MM.1S (cell line): ENCODE measurements at places on chromosomes 5 and 9.

GRCh38 chr9:131191857-131192256 lies 66.5 kb downstream of the NUP214 start:
- DNase-seq, result no peak

GRCh38 chr5:35133186-35133585 lies 85.4 kb upstream of the AGXT2 start:
- DNase-seq, result no peak

DNA sequence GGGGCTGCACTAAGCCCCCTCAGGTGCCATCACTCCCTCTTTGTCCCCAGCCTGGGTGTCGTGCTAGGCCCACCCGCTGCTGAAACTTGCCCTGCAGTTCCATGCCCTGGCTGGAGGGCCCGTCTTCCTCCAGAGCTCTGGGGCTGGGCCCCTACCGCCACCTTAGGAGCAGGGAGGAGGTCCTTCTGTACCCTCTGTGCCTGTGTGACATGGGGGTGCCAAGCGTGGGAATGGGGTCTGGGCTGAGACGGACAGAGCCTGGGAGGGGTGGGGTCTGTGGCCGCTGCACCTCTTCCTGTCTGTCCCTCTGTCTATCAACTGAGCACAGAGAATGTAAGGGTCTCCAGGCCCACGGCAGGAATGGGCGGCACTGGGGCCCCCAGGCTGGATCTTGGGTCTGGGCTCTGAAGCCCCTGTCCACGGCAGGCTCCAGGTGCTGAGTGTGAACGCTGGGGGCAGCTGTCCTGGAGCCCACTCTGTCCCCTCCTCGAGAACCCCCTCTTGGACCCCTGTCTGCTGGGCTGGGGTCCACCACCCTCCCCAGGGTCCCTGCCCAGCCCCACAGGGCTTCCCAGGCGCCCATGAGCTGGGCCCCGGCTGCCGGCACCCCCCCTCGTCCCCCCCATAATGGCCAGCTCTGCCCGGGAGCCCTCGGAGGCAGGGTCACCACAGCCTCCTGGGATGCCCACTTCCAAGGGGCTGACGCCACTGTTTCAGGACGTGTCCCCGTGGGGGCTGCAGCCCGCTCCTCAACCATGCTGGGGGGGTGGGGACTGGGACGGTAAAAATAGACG lies 15.8 kb upstream of the NRARP start:
- DNase-seq, result no peak

- DNase-seq, result no peak
Measured at GRCh38 chr9:82890401-82890800, 172.5 kb downstream of the RASEF start.

GRCh38 chr9:124812441-124812876 lies 35.5 kb downstream of the OLFML2A start:
- DNase-seq, result no peak

DNA sequence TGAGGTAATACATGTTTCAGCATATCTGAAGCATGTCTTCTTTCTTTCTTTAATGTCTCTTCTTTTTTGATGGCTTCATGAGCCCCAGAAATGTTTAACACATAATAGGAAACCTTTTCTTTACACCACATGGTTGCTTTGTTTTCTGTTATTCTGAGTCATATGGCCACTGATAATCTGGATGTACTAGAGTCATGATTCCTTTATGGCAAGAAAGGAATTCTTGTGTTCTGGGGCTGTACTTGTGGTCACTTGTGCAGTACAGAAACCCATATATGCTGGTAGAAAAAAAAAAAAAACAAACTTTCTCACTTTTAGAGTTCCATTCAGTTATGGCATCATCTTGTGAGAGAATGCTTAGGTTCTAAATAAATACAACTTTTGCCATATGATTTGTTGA lies 1669.3 kb upstream of the CDH9 start:
- DNase-seq, result no peak

DNA sequence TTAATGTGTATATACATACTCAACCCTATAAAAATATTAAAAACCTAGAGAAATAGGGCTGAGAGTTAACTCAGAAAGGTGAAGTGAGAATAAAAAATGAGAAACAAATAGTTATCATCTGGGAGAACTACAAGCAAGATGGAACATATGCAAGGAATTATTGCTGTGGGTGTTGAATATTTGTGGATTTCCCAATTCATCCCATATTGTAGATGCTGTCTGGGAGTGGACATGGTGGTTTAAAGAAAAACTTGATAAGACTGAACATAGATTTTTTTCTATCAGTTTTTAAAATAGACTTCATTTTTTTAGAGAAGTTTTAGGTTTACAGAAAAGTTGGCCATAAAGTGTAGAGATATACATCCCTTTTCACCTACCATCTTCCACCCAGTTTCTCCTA lies 263.5 kb downstream of the SPATA31D1 start:
- no peak for DNase-seq

DNA sequence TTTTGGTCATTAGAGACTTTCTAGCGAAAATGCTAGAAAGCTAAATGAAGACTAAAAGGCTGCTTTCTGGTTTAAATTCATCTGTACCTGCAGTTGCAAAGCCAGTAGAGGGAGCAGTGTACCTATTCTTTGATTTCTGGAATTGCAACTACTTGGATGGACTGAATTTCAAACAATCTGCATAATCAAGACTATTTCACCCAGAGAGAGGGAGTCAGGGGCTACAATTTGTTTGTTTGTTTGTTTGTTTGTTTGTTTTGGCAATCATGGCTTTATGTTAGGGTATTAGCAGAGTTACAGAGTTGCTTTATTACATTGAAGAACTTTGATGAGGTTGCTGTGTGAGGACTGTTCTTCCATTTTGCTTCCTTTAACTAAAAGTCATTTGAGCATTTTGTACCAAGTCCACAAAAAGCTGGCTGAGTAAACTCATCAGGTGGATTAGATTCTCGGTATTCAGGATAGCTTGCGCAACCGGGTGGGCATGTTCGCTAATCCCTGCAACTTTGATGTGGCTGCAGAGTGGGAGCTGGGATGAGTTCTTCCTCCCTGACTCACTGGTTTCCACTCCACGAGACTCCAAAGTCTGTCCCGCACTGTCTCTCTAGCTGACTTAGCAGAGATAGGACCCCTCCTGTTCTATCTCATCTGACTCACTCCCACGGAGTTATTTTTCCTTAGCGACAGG lies 80.0 kb upstream of the TUT7 start:
- DNase-seq, result peak; percentile 51

DNA sequence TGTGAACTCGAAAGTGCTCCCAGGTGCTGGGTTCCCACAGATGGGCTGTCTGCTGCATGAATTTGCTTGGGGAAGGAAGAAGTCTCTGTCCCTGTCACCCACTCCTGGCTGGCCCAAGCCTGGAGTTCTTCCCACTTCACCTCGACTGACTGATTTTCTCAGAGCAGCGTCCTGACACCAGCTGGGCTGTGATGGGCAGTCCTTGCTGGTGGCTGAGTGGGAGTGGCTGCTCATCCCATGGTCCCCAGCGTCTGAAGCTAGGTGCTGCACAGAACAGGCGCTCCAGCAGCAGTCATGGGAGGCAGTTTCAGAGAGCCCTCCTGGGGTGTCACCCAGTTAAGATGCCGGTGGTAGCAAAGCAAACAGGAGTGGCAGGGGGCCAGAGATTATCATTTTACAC lies 10.1 kb upstream of the NEURL1B start:
- DNase-seq, result no peak

- DNase-seq, result no peak
Measured at GRCh38 chr9:13076616-13077015, 202.9 kb downstream of the MPDZ start.

GRCh38 chr5:66582499-66583165 lies 13.6 kb upstream of the MAST4 start:
- DNase-seq, result no peak

GRCh38 chr5:171975262-171975876 lies 31.1 kb downstream of the FBXW11 start:
- DNase-seq, result no peak

DNA sequence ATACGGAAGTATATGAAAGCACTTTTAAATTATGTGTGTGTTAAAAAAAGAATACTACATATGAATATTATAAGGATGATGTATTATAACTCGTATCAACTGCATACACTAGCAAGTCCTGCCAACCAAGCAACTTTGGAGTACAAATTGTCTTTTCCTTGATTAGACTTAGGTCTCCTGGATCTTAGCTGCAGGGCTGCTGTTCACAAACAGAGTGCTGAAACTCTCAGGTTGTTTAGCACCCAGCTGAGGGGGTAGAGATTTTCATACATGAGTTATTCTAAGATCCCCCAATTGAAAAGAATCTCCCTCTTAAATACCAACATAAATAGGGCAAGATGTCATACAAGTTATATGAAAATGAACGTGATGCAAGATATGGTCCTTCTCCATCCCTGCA lies 149.8 kb upstream of the TNC start:
- DNase-seq, result no peak

DNA sequence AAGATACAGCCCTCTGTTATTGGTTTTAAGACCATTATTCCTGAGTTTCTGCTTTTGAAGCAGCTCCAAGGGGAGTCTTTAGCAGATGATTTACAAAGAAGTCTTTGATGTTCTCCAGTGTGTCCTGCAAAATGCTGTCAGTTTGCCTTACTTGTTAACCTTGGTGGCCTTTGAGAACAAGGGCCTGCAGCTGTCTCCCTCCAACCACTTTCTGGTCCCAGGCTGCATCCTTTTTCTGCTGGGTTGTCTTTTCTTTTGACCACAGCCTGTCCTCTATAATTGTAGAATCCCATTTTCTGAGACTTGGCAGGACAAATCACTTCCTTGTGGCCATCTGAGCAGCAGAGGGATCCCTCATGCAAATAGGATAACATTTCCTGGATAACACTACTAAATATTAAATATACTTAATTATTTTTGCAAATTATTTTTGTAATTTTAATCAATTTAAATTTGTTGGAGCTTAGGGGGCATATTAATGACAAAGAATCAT lies 281.4 kb downstream of the DMRT2 start:
- no peak for DNase-seq

DNA sequence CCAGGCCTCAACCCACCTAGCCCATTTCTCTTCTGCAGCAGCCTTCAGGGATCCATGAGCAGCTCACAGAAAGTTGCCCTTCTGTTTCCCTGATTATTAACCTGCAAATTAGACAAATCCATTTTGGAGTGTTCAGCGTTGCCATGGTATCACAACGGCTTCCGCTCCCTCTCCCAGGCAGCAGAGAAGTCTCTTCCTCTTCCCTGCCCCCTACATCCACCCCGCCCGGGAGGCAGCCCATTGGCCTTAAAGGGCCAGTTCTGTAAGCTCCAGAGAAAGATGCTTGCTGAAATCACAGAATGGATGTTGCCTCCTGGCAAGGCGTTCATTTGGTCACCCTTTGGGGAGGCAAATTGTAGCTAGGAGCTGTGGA lies 47.7 kb upstream of the BOD1 start:
- no peak for DNase-seq

DNA sequence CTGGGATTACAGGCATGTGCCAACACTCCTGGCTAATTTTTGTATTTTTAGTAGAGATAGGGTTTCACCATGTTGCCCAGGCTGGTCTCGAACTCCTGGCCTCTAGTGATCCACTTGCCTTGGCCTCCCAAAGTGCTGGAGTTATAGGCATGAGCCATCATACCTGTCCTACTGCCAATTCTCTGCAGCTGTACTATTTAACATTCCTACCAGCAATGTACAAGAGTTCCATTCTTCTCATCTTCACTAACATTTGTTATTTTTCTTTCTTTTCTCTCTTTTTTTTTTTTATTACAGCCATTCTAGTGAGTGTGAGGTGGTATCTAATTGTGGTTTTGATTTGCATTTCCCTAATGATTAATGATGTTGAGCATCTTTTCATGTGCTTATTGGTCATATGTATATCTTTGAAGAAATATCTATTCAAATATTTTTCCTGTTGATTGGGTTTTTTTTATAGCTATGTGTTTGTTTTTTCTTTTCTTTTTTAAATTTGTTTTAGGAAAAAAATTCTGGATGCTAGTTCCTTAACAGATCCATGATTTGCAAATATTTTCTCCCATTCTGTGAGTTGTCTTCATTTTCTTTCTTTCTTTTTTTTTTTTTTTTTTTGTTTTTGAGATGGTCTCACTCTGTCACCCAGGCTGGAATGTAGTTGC lies 17.4 kb downstream of the ANKHD1 start:
- no peak for DNase-seq

DNA sequence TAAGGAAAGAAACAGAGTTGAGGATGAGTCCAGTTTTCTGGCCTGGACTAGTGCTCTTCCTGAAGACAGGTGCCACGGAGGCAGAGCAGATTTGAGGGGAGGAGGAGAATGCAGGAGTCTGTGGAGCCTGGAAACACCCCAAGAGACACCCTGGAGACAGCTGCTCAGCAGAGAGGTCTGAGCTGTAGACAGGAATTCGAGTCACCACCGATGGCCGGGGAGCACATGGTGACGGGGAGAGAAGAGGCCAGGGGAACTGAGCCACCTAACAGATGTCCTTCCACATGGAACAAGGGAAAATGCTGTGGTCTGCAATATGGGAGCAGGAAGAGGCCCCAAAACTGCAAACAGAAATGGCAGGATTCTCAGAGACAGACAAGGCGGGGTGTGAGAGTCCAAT lies 22.9 kb downstream of the CPLX2 start:
- DNase-seq, result no peak

DNA sequence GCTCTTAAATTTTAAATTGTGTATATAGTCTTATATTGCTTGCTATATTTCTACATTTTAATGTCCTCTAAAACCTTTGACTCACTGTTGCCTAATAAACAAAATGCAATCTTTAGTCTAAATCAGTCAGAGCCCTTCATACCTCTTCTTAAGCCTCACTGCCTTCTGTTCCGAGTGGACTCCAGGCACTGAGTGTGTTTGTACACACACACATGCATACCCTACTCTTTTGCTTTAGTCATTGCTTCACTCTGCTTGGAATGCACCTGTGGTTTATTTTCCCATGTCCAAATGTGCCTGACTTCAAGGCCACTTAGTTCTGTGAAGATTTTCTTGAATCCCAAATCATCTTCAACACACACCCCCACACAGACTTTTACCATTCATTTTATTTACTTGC lies 60.9 kb downstream of the SLC12A2 start:
- DNase-seq, result no peak

DNA sequence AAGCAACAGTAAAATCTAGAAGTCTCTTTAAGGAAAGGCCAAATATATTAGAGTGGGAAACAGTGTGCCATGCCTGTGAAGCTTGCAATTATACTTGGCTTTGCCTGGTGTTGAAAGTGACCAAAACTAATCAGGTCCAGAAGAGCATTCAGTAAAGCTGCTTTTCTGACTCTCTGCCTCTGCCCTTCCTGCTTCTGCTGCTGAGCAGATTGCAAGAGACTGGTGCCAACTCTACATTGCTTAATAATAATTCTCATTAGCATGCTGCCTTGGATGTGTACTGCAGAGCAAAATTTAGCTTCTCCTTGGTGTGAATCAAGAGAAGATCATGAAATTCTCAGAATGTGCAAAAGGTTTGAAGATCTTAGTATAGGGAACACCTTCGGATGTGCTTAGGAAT lies 120.4 kb upstream of the RFX3 start:
- no peak for DNase-seq

DNA sequence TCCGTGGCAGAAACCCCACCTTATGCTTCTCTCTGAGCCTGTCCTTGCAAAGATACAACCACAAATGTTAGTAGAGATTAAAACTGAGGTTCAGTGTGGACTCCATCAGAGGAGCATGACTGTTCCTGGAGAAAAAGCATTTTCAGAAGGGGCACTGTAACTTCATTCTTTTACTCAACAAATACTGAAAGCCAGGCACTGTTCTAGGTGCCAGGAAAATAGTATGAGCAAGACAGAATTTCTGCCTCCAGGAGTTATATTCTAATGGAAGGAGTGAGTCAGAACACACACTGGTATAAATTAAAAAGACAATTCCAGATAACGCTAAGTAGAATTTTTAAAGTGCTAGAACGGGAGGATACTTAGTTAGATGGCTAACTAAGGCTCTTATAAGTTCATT lies 251.4 kb upstream of the GAS1 start:
- no peak for DNase-seq
